ENCODE measurements at places on chromosomes 1 and 21.

GRCh38 chr1:64750092-64750491 lies 5.2 kb downstream of the RAVER2 start:
- DNase-seq = no peak

DNA sequence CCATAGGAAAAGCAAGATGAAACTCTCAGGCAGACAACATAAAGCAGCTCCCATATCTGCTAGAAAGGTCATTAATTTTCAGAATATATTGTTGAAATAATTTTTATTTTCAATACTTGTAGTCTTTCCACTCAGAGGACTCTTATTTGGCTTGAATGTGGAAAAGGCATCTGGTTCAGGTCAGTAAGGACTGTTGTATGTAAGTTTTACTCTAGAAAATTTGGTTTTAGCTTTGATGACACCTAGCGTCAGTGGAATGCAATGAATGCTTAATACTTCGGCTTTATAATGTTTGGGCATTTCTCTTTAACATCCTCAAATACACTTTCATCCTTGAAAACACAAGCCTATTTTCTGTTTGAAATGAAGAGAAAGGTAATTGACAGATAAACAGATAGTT lies 63.3 kb downstream of the LRRC40 start:
- no peak for DNase-seq

- DNase-seq = no peak
These were observed 9.9 kb downstream of the S100A11 start for GRCh38 chr1:152026895-152027294.

DNA sequence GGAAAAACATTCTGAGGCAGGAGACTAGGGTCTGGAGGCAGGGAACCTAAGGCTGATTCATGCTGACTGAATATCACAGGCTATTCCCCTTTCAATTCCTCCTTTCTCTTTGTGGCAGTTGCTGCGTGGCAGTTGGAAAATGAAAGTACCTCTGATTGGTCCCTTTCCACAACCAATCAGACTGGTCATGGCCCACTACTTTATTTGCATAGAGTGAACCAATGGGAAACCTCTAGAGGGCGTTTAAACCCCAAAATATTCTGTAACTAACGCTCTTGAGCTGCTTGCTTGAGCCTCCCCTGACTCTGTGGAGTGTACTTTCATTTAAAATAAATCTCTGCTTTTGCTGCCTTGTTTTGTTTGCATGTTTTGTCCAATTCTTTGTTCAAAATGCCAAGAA lies 27.7 kb upstream of the VN1R5 start:
- peak; percentile 52 for DNase-seq

- peak; percentile 14 for DNase-seq
These were observed 895 bp upstream of the UBR4 start for GRCh38 chr1:19210772-19211549.

GRCh38 chr1:53344921-53345838 lies 17.3 kb upstream of the LRP8 start:
- no peak for DNase-seq

- no peak for DNase-seq
These were observed 3.5 kb upstream of the TTC22 start for GRCh38 chr1:54804471-54805132.

DNA sequence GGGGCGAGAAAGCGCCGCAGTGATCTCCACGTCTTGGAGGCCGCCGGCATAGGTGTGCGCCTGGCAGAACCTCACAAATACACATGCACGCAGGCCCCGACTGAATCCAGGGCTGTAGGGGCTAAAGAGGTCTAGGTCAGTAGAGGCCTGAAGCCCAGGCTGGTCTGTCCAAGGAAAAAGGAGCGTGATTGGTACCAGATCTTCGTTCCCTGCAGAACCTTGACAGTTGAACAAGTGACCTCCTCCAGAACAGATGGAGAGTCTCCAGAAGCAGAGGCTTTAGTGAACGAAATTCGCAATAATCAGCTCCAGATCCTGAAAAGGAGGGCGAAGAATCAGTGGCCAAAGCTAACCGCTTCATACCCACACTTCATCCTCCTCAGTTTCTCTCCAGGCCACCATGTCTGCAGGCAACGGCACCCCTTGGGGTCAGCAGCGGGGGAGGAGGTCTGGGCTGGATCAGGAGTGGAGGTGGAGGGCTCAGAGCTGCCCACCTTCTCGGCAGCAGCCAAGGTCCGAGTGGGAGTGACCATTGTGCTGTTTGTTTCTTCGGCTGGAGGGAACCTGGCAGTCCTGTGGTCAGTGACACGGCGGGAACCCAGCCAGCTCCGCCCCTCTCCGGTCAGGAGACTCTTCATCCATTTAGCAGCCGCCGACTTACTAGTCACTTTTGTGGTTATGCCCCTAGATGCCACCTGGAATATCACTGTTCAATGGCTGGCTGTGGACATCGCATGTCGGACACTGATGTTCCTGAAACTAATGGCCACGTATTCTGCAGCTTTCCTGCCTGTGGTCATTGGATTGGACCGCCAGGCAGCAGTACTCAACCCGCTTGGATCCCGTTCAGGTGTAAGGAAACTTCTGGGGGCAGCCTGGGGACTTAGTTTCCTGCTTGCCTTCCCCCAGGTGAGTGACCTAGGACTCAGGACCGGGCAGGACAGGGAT lies 749 bp upstream of the PEX11B start:
- peak; percentile 71 for DNase-seq

DNA sequence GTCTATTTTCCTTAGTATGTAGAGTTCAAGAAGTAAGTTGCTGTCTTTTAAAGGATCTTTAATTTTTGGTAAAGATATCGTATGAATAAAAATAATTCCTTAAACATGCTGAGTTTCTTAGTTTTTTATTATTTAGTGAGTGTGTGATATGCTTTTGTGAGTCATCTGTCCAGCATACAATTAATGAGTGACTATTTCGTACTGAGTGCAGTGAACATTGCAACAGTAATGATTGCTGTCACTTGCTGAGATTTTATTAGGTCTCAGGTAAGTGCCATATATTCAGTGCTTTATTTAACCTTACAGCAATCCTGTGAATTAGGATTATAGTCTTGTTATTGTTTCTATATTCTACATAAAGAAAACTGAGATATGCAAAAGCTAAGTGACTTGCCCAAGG lies 22.6 kb downstream of the MIGA1 start:
- DNase-seq = no peak

GRCh38 chr1:175078629-175079028 lies 11.0 kb downstream of the TNN start:
- no peak for DNase-seq

DNA sequence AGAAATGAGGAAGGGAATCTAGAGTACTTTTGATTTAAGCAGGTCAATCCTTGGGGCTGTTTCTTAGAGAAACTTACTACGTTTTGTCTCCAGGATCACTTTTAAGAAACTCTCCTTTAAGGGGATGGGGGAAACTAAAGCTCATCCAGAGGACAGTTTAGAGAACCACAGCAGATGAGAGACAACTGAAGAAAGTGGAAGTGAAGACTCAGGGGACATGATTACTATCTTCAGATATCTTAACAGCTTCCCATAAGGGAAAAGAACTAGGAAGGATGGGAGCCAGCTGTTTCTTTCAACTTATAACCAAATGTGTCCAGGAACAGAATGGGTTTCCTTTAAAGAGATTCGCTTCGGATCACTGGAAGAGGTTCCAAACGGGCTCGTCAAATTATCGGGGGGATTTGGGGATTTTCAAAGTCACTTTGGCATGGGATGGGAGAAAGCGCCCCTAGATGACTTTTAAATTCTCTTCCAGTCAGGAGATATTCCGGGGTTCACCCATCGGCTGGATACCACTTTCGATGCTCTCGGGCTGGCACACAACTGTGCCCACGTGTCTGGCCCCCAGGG lies 1.2 kb downstream of the SCMH1 start:
- peak; percentile 29 for DNase-seq

DNA sequence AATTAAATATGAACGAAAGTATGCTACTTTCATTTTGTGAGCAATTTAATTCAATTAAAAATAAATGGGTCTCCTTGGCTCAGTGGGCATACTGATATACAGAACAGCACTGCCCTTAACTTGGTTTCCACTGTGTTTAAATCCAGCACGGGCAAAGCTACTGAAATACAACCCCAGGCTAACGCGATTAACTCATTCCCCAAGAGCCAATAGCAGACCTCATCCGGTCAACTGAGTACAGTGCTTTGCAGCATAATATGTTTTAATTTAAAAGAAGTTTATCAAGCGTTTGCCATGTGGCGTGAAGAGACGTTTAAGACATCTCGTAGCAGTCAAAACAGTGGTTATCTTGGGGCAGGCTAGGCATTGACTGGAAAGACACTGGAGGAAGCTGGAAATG lies 118.6 kb downstream of the PROX1 start:
- no peak for DNase-seq

DNA sequence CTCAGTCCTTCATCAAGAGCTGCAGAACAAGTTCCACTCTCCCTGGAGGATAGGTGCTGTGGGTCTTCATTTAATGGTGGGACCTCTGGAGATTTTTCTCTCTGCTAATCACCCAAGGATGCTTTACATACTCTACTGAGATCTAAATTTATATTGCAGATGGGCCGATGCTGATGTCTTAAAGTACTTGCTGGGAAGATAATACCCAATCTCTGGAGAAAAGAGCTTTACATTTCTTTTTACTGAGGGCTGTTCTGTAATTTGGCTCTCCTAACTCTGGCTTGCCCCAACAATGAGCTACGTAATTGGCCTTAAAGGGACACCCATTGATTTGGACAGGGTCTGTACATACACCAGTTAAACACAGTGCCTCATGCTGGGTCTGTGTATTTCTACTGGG lies 86.9 kb downstream of the ST6GALNAC3 start:
- DNase-seq = no peak

DNA sequence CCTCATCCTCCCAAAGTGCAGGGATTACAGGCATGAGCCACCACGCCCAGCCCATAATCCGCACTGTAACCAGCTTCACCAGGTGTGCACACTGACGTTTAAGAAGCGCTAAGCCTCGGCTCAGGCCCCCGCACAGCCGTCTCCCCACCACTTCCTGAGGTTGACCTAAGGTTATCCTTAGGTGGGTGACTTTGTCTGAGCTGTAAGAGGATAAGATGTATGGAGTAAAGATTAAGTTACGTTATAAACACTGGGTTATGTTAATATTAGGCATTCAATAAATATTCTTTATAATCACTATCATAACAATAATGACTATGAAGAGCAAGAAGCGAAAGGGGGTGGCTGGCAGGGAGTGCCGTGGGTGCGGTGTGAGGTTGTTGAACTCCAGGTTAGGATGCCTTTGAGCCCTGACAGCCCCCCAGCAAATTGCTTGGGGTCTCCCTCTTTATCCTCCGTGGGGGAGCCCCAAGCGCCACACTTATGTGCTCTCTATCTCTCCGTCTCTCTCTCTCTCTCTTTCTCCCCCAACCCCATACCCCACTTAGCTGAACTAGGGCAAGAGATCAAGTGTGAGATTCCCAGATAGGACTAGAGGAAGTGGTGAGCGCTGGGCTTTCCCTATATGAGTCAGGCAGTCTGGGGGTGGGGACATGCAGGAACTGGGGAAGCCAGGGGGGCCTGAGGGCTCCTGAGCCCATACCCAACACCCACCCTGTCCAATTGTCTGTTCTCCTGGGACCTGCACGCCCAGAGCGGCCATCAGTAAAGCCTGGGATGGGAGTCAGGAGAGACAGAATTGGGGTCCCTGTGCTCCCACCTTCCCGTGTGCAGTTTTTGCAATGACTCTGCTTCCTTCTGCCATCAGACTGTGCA lies 7.6 kb downstream of the EFHD2 start:
- DNase-seq = no peak

GRCh38 chr1:219401724-219402625 lies 210.9 kb downstream of the ZC3H11B start:
- peak; percentile 20 for DNase-seq

GRCh38 chr1:113991467-113991997 lies 12.3 kb downstream of the OLFML3 start:
- no peak for DNase-seq

- no peak for DNase-seq
These were observed 240.7 kb downstream of the FOXD2 start for GRCh38 chr1:47678464-47678980.

- peak; percentile 64 for DNase-seq
These were observed 31.6 kb upstream of the UBE2U start for GRCh38 chr1:64171797-64172281.

GRCh38 chr1:181126289-181126688 lies 37.8 kb downstream of the IER5 start:
- peak; percentile 72 for DNase-seq

DNA sequence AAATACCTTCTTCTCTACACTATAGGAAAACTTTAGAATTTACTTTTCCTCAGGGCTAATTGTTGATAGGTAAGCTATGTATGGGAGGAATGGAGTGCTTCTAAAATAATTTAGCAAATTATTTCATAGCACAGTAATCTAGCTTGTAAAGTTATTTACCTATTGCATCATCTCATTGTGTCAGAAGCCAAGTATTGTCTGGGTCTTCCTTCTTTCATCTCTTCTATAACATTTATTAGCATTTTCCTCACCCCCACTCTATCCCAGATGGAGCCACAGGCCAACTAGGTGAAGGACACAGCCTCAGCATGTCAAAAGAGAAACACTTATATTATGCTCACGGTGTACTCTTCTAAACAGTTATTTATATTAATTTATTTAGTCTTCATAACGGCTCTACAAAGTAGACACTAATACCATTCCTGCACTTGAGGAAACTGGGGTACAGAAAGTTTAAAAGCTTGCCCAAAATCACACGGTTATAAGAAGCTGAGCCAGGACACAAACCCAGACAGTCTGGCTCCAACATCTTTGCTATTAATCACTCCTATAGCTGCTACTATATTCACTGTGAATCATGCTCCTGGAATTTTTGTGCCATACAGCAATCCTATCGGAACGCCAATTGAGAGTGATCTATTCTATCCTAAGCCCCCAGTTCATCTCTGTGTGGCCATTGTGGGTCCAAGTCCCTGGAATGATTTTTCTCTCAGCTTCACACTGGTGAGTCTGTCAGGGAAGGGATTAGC lies 43.1 kb downstream of the OR10J5 start:
- DNase-seq = no peak

GRCh38 chr21:14982336-14982735 lies 82.5 kb downstream of the NRIP1 start:
- peak; percentile 22 for DNase-seq

DNA sequence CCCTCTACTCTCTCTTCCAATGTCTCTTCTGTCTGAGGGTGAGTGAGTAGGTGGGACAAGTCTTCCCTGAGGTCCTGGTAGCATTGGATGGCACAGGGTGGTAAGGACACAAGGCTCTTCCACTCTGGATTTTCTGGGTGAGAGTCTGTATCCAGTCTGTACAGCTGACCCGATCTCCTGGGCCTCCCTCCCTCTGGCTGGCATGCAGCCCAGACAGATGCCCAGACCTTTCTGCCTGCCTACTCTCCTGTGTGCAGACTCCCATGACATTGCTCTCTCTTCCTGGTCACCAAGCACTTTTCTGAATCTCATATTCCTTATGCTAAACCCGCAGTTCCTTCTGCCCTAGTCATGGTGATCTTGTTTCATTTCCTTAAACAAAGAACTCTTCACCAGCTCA lies 100.3 kb downstream of the GRIK3 start:
- peak; percentile 70 for DNase-seq

DNA sequence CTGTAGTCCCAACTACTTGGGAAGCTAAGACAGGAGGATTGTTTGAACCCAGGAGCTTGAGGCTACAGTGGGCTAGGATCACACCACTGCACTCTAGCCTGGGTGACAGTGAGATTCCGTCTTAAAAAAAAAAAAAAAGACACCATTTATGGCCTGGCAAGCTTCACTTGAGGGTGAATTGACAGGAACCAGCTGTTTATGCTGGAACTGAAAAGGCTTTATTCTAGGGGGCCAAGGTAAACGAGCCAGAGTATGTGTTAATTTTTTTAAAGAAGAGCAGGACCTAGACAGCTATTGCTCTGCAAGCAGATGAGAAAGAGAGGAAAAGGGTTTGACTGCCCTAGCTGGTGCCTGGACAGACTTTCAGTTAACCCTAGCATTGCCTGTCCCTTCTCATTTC lies 37.0 kb downstream of the S100A6 start:
- no peak for DNase-seq

Data from NCI-H69 (cell line).